ENCODE measurements at places on chromosomes 7 and 10.

DNA sequence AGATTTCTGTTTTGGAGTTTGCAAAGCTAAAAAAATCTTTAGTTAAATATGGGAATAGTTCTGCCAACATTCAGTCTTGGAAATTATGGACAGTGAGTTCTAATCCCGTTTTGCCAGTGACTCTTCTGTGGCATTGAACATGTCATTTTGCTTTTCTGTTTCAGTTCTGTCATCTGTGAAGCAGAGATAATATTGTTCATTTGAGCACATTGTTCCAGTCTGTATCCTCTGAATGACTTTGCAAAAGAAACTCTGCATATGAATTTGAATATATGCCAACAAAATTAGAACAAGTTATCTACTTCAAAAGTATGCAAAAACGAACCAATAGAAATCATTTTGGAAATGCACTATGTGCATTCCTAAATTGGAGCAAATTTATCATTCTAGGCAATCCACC, 746.0 kb upstream of the POT1 start:
- no peak for DNase-seq

- no peak for DNase-seq
Observed at GRCh38 chr7:115096262-115096661, 174.4 kb downstream of the MDFIC start.

DNA sequence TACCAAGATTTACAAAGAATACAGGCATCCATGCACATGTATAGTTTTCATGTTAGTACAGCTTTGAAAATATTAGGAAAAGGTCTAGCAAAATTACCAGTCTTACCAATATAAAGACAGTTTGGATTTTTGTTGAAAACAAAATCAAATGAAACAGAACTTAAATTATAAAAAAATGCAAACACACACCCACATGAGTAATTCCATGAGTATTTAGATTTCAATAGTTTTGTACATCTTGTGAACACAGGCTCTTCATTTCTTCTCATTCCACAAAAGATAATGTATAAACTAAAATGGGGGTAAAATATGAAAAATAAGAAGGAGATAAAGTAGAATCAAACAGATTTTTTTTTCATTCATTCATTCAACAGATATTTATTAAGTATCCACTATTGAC, 682.2 kb upstream of the ANKRD30A start:
- no peak for DNase-seq

DNA sequence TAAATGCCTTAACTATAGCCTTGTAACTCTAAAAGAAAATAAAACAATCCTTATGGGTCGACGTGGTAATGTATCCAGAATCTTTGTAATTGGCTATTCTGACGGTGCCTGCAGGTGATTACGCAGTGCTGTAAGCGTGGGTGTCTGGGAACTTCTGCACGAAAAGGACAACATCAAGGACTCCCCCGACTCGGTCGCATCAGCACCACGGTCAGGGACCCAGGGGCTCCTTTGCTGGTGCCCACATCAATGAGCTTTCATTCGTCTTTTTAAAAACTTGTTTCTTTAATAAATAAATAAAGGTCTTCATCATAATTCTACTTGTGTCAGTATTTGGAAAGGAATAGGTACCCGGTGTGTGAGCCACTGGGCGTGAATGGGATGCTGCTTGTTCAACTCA, 13.2 kb downstream of the MKI67 start:
- no peak for DNase-seq

DNA sequence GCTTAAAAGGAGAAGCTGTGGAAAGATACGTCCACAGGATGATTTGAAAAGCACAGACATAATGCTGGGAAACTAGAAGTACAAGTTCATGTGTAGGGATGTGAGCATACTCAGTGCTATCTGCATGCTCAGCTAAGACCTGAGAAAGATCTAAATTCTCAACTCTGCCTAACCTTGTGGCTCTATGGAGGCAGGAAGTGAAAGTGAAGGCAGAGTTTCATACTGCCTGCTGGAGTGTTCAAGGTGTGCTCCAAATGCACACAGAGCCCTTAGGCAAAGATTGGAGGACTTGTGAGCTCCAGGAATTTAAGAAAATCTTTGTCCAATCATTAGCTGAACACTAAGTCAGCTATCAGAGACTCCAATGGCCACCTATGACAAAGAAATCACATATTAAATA, 190.9 kb downstream of the RNLS start:
- DNase-seq, result no peak

- DNase-seq, result no peak
Observed at GRCh38 chr7:85664341-85664740, 477.5 kb upstream of the SEMA3D start.

Data from CD8-positive, alpha-beta memory T cell (primary cell).